Fibroblast of skin of left biceps (primary cell): ENCODE measurements at places on chromosomes 5 and 9.
A peak's percentile ranks its signal among the peaks of the same experiment; 100 is the strongest.

- DNase-seq, result no peak
Measured at GRCh38 chr9:91898451-91899218, 51.4 kb downstream of the ROR2 start.

DNA sequence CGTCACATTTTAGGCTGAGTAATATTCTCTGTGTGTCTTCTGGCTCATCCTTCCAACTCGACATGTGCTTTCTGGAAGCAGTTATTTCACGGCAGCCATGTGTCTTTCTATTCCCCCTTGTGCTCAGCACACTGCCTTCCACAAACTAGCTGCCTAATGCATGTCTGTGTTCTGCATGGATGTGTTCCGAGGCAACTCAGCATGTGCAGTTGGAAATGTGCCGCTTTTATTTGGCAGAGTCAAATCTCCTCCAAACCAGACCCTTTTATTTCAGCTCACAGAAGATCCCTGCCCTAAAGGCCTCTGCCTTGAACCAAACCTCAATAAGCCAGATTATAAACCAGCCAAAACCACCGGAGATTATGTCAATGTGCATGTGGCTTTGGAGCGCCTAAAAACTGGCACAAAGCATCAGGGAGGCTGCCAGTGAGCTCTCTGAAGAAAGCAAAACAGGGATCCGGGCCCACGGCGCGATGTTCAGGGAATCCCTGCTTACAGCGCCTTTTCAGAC is 360.2 kb downstream of the DEPDC1B start:
- DNase-seq, result peak; percentile 23

DNA sequence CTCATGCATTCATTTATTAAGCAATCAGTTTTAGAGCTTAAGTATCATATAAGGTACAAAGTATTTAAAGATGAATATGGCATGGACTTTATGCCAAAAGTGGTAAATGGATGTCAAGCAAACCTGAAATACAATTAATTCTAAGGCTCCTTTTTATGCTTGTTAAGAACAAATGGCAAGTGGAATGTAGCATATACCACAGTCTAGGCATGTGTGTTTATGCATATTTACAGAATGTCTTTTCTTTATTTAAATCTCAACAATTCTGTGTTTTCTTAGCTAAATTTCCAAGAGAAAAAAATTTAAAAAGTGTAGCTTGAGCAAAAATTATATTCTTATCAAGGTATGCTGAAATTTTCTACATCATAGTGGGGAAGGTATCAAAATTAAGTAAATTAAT is 39.8 kb downstream of the MPDZ start:
- no peak for DNase-seq

DNA sequence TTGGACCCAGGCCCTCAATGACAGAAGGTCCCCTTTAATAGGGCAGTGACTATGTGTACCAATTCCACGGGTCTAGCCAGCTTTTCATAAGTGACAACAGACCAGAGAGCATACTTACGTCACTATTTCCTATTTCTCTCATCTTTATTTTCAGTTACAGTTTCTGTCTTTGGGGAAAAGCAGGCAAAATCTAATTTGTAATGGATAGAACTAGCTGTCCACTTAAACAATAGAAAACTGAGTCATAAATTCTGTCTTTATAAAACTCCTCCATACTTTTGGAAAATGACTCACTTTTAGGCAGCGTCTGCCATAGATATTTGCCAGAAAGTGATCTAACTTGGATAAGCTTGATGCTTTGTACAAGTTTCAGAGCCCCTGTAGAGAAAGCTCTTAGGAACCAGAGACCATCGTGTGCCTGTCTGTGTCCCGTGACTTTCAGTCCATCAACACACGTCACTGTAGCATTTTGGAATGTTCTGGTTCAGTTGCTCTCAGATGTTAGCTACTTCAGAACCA is 101.9 kb downstream of the F2RL2 start:
- peak; percentile 50 for DNase-seq

- DNase-seq, result no peak
Measured at GRCh38 chr5:56161439-56161823, 71.7 kb downstream of the ANKRD55 start.
